ENCODE measurements at places on chromosomes 5 and 9. TPM values are rescaled to one million over a fixed set of nuclear protein-coding genes. Genes with fewer than 3 reads are reported as not detected.

- no peak for DNase-seq
Measured at GRCh38 chr9:79969393-79970145, 397.8 kb downstream of the TLE4 start.

- DNase-seq: no peak
Measured at GRCh38 chr5:101535626-101536025, 632.5 kb upstream of the ST8SIA4 start.

- no peak for DNase-seq
Measured at GRCh38 chr9:105206496-105206820, 38.0 kb upstream of the SLC44A1 start.

DNA sequence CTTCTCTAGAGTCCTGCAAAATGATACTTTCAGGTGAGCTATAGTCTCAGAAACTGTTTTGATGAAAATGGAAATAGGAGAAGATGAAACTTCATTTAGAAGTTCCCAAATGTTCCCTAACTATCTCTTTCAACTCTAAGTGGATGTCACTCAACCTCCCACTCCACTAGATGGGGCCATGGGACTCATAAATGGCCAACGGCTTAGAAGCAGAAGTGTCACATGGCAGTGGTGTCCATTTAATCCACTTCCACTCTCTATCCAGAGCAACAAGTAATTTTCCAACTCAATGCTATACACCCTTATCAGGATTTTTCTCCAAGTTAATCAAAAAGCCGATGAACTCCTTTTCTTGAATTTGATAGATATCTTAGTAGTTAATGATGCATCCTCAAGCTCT is 295.7 kb downstream of the EDIL3 start:
- DNase-seq: no peak

GRCh38 chr5:24391816-24392215 is 253.0 kb downstream of the CDH10 start:
- no peak for DNase-seq

DNA sequence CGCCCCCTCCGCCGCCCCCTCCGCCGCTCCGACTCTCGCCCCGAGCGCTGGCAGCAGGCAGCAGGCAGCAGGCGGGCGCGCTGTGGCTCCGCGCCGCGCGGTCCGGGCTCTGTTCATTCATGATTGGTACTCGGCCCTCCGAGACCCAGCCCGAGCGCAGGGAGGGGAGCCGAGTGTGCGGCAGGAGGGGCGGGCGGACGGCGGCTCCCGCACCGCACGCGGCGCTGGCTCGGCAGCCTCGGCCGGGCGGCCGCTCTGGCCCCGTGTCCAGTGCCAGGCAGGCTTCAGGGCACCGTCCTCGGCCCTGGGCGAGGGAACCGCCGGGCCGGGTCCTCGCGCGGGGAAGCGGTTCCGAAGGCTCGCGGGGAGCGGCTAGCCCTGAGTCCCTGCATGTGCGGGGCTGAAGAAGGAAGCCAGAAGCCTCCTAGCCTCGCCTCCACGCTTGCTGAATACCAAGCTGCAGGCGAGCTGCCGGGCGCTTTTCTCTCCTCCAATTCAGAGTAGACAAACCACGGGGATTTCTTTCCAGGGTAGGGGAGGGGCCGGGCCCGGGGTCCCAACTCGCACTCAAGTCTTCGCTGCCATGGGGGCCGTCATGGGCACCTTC is at the start of gene KCNIP1:
Gene KCNIP1, plus strand, starts transcription at position 31 of the 607 bp plus-strand sequence.
- DNase-seq: no peak

GRCh38 chr9:93300585-93301081 is 116.7 kb downstream of the WNK2 start:
- DNase-seq: peak; percentile 54

DNA sequence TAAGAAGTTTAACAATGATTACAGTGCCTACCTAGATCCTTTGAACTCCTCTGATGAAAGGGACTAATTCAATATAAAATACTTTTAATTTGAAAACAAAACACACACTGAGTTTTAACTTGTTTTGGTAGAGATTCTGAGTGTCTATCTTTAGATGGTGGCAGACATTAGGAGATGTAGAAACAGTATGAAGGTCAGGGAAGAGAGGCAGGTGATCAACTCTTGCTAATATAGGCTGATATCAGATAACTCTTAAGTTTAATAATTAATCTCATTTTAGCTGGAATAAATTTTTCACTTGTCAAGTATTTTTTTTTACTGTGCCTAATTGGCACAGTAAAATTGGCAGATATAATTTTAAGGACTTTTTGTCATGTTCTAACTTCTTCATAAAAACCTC is 30.8 kb downstream of the POC5 start:
- DNase-seq: no peak

- DNase-seq: no peak
Measured at GRCh38 chr9:92055624-92056023, 59.6 kb downstream of the SPTLC1 start.

DNA sequence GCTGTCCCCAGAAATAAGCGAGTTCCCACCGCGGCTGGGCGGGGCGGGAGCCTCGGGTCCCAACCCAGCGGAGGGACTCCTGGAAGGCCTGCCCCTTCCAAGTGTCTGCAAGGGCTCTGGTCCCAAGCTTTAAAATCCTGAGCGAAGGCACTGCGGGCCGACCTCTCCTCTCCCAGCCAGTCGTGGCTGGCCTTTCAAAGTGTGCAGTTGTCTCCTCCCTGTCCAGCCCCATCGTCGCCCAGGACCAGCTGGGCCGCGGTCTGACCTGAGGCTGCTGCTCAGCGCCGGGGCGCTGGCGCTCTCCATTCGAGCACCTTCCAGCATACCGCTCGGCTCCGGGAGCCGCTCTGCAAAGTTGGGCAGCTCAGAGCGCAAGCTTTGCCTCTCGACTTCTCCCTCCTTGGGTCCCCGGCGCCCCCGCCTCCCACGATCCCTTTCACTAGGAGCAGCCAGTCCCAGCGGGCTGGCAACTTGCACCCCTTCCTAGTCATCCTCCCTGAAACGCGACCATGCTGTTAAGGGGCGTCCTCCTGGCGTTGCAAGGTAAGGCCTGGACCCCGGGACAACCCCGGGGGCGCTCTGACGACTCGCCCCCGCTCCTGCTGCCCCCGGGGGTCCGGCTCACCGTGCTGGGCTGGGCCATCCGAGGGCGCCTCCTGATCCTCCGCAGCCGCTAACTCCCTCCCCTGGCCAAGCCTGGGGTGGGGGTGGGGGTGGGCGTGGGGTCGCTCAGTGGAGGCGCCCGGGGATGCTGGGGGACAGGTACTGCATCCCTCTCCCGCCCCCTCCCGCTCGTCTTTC is at the start of gene MAMDC2:
Gene MAMDC2, plus strand, starts transcription at position 160 of the 801 bp plus-strand sequence. Its CDS starts 350 bp downstream, at position 510.
- peak; percentile 70 for DNase-seq

Gene RAB3C
- total RNA-seq: 6.1 TPM

Gene SPINK6
- total RNA-seq: not detected

Gene PCDHA9
- total RNA-seq: 0.45 TPM

Gene EGR1
- total RNA-seq: 137 TPM

Gene GALNT10
- total RNA-seq: 29.0 TPM

Gene EQTN
- total RNA-seq: 0.49 TPM

Gene TAF11L10
- total RNA-seq: not detected
